ENCODE measurements at places on chromosomes 1 and 21. TPM values are rescaled to one million over a fixed set of nuclear protein-coding genes. Genes with fewer than 3 reads are reported as not detected.
A peak's percentile ranks its signal among the peaks of the same experiment; 100 is the strongest.

GRCh38 chr1:40825435-40825788 lies 36.8 kb downstream of the CITED4 start:
- no peak for DNase-seq
- H3K36me3 ChIP-seq = no peaks in the 10 kb centered on the region
- H3K27me3 ChIP-seq = no peaks in the 10 kb centered on the region
- no peak overlapping the region for H3K4me3 ChIP-seq
- peaks cover 15% of the 10 kb centered on the region for H3K4me1 ChIP-seq

GRCh38 chr1:218303176-218303879 lies 18.2 kb downstream of the RRP15 start:
- peaks cover 22% of the 10 kb centered on the region for H3K36me3 ChIP-seq
- no peaks in the 10 kb centered on the region for H3K27me3 ChIP-seq
- H3K4me3 ChIP-seq = no peak overlapping the region
- no peak overlapping the region for H3K27ac ChIP-seq

- H3K4me3 ChIP-seq = no peak overlapping the region
- peaks cover 4% of the 10 kb centered on the region for H3K27me3 ChIP-seq
- DNase-seq = no peak
- no peak overlapping the region for H3K27ac ChIP-seq
- no peaks in the 10 kb centered on the region for H3K4me1 ChIP-seq
Observed at GRCh38 chr1:44707112-44707881, 23.7 kb downstream of the RNU5D-1 start.

- no peak for DNase-seq
- no peak overlapping the region for H3K4me3 ChIP-seq
- no peaks in the 10 kb centered on the region for H3K27me3 ChIP-seq
- no peaks in the 10 kb centered on the region for H3K4me1 ChIP-seq
- H3K36me3 ChIP-seq = no peaks in the 10 kb centered on the region
Observed at GRCh38 chr1:61748566-61748965, 6.3 kb downstream of the PATJ start.

GRCh38 chr1:10644307-10645128 lies 151.9 kb downstream of the CASZ1 start:
- H3K4me1 ChIP-seq = peaks cover 3% of the 10 kb centered on the region
- no peaks in the 10 kb centered on the region for H3K36me3 ChIP-seq

GRCh38 chr1:2091611-2092604 lies 41.7 kb downstream of the PRKCZ start:
- no peaks in the 10 kb centered on the region for H3K4me1 ChIP-seq
- no peak overlapping the region for H3K4me3 ChIP-seq
- peaks cover 42% of the 10 kb centered on the region for H3K27me3 ChIP-seq
- DNase-seq = peak; percentile 29
- no peak overlapping the region for H3K27ac ChIP-seq
- no peaks in the 10 kb centered on the region for H3K36me3 ChIP-seq

GRCh38 chr1:24406788-24407187 lies 6.8 kb downstream of the STPG1 start:
- no peaks in the 10 kb centered on the region for H3K36me3 ChIP-seq
- H3K27ac ChIP-seq = no peak overlapping the region
- no peak overlapping the region for H3K4me3 ChIP-seq
- no peaks in the 10 kb centered on the region for H3K4me1 ChIP-seq
- H3K27me3 ChIP-seq = no peaks in the 10 kb centered on the region

GRCh38 chr1:228793032-228793431 lies 57.8 kb downstream of the RHOU start:
- H3K27me3 ChIP-seq = peaks cover 6% of the 10 kb centered on the region
- H3K4me3 ChIP-seq = no peak overlapping the region
- no peak for DNase-seq
- no peaks in the 10 kb centered on the region for H3K36me3 ChIP-seq
- H3K27ac ChIP-seq = no peak overlapping the region
- peaks cover 6% of the 10 kb centered on the region for H3K4me1 ChIP-seq

DNA sequence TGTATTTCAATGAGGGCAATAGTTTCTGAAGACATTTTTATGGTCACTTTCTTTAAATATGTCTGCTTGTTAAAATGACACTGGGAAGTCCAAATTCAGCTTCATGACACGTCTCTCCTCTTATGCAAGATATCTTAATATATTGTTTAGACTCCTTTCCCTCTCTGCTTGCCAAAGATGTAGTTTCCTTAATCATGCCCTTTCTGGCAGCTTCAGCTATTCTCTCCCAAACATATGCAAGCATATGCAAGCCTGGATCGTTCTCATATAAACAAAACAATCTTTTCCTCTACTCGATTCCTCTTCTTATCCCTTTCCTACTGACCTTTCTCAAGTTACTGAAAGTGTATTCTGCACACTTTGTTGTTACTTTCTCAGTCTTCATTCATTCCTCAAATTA lies 372.2 kb downstream of the PTBP2 start:
- DNase-seq = no peak
- no peak overlapping the region for H3K27ac ChIP-seq
- H3K36me3 ChIP-seq = no peaks in the 10 kb centered on the region
- no peaks in the 10 kb centered on the region for H3K27me3 ChIP-seq

GRCh38 chr1:162185314-162186025 lies 116.0 kb downstream of the NOS1AP start:
- no peak overlapping the region for H3K4me3 ChIP-seq
- no peak for DNase-seq
- no peaks in the 10 kb centered on the region for H3K4me1 ChIP-seq
- no peaks in the 10 kb centered on the region for H3K36me3 ChIP-seq
- H3K27me3 ChIP-seq = no peaks in the 10 kb centered on the region

The KRTAP19-7 gene
- total RNA-seq = not detected

The TSACC gene
- total RNA-seq = not detected

The SLC45A3 gene
- 11.8 TPM for total RNA-seq

The GPN2 gene
- total RNA-seq = 22.4 TPM

The TMOD4 gene
- not detected for total RNA-seq

The ETNK2 gene
- total RNA-seq = 9.4 TPM

All from SJCRH30 (cell line).